Thyroid gland (tissue), 4 donors: ENCODE measurements at places on chromosomes 11 and 22. TPM values are rescaled to one million over a fixed set of nuclear protein-coding genes. Genes with fewer than 3 reads are reported as not detected.

OMP gene
- not detected for total RNA-seq

- no peak for DNase-seq
Measured at GRCh38 chr11:81673001-81673400, 1060.7 kb downstream of the FAM181B start.

GRCh38 chr11:72209101-72209500, 7.5 kb upstream of the FOLR2 start:
- no peak for DNase-seq

HEPN1 gene
- not detected for total RNA-seq

DNA sequence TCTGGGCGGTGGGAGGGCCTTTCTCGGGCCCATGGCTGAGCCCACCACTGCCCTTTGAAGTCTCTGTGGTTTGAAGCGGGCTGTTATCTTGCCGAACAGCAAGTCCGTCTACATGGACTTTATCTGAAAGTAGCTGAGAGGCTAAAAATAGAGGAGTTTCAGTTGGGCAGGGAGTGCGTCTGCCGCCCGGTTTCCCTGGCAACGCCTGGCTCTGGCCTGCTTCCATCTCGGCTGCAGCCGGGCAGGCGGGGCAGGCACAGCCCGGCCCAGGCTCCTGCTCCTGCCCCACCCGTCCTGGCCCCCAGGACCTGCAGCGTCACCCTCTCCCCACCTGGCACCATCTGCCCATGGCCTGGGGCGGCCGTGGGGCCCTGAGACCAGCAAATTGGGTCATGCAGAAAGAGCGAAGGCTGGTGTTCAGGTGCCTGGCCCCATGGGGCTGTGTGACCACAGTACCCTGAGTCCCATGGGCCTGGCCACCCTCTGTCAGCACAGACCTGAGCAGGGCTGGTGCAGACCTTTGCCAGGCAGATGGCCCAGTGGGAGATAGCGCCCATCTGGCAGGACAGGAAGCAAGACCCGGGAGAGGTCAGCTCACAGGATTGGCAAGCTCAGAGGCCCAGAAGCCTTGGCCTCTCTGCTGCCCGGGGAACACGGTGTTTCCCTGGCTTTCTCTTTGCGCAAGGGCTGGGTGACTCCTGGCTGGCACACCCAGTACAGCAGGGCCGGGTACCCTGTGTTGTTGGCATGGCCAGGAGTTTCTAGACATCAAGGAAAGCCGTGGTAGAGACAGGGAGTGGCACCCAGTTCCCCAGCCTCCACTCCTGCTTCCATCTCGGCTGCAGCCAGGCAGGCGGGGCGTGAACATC, 79.1 kb upstream of the KCNQ1OT1 start:
- DNase-seq = peak; percentile 89

RRAS2 gene
- 81.4 TPM for total RNA-seq

DNA sequence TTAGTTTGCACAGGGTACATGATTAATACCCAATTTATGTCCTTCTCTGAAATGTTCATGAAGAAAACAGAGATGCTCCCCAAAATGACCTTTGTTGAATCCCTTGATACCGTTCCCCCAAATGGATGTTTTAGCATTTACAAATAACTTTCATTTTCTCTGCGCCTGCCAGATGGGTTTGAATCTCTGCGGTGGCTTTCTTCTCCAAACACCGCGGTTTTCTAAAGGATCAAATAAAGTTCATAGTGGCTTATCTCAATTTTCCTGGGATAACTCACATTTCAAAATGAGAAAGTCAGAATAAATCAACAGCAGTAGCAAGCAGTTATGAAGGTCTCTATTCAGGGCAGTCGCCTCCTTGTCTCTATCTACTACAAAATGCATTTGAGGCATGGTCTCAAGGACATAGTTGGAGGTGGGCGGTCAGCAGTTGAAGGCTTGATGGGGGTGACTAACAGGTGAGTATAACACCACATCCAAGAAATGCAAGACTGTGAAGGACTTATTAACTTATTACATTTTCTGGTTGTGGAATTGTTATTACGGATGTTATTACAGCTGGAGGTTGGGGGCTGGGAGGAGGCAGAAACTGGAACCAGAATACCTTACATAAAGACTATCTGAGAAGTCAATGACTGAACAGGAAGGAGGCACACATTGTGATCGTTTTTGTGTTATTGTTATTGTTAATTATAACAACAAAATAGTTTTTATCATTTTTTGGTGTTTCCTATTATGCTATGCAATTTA, 1513.3 kb downstream of the FAM181B start:
- no peak for DNase-seq

DNA sequence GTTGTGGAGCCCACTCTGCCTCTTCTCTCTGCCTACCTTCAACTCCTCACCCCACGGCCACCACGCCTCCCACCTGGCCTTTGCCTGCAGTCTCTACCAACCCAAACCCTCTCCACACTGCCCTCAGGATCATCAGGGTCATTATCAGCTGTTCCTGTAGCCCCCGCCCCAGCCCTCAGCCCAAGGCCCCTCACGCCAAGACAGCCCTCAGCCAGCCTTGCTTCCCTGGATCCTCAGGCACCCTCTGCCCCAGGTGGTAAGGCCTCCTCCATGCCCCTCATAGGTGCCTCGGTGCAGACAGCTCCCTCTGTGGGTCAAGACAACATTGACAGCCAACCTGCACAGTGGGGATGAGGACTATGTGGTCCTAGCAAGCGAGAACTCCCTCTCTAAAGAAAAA, 1.7 kb downstream of the SBF1 start:
- no peak for DNase-seq

DNA sequence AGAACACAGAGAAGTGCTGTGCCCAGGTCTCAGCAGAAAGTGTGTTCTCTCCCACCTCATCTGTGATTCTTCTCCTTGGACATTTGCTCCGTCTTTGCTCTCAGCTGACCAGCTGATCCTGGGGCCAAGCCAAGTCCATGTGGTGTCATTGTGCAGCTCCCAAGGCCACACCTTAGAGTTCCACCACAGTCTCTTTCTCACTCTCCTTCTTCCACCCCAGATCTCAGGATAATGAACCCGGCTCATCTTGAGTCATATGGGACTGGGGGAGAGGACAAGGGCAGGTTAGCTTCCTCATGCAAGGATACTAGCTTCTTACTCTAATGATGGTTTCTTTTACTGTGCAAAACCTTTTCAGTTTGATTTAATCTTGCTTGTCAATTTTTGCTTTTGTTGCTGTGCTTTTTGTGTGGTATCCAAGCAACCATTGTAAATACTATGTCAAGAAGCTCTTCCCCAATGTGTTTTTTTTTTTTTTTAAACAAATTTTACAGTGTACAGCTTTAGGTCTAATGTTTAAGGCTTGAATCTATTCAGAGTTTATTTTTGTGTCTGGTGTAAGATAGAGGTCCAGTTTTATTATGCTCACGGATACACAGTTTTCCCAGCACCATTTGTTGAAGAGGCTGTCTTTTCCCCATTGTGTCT, 75.0 kb upstream of the OR4B1 start:
- DNase-seq = peak; percentile 44

DNA sequence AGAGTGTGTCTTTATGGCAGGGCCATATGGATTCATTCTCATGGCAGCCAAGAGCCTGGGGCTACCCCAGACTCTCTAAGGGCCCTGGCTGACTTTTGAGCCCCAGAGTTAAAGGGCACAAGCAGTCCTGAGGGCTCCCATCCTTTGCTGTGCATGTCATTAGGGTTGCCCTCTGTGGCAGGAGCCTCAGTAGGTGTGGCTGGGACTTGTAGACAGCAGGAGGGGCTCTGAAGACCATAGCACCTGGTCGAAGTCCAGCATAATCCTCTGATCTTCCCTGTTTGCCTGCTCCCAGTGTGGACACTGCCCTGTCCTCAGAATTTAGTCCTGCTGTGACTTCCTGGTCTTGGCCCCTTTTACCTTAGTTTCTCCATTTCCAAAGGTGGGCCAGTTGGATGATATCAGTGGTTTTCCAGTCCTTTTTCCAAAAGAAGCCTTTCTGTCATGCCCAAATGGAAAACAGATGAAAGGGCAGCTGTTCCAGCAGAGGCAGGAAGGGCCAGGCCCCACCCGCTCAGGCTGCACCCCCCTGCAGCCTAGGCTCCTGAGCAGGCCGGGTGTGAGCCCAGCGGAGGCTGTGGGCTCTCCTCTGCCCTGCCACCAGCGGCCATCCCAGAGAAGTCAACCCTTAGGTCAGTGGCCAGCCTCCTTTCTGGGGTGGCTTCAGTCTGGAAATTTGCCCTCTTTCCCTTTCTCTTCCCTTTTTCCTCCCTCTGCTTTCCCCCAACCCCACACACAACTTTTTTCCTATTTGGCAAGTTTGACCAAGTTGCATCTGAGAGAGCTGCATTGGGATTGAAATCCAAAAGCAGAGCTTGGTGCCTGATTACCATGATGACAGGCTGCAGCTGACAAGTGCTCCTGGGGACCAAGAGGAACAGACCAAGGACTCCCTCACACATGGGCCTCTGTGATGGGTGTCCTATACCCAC, 32.8 kb upstream of the SUSD2 start:
- DNase-seq = no peak

DNA sequence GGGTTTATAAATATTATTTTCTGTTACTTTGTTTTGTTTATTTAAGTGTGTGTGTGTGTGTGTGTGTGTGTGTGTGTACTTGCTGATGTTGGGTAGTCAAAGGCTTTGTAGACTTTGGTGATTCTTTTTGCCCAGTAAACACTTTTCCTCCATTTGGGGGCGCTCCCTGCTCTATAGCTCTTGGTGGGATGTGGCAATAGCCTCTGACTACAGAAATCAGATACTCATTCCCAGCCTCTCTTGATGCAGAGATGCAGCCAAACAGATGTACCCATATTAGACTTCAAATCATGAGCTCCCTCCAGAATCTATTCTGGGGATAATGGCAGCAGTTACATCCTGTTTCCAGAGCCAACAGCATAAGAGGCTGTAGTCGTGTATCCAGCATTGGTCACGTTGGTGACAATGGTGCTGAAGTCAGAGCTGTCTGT, 33.4 kb upstream of the APOL5 start:
- DNase-seq = no peak

BBOX1 gene
- total RNA-seq = 13.3 TPM

GRCh38 chr22:17920145-17920605, 104.2 kb downstream of the MICAL3 start:
- peak; percentile 78 for DNase-seq

- no peak for DNase-seq
Measured at GRCh38 chr11:19441752-19442553, 201.2 kb upstream of the E2F8 start.

- no peak for DNase-seq
Measured at GRCh38 chr11:100980156-100980555, 149.5 kb downstream of the PGR start.

SLC7A4 gene
- 0.54 TPM for total RNA-seq

JHY gene
- total RNA-seq = 7.7 TPM

DNA sequence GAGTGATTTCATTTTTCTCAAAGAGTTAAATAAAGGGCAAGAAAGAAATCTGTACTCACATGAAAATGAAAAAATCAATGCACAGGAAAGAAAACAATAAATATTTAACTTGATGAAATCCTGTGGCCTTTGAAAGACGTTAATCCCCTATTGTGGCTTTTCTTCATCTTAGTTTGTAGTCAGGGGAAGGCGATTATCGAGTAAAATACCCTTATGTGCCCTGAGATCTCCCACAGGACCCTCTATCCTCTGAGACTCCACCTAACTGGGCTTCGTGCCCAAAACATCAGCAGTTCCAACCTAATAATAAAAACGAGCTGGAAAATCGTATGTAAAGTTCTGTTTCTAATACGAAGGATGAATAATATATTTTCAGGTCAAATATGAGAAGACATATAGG, 208.2 kb upstream of the ZC3H12C start:
- DNase-seq = no peak

GRCh38 chr11:16526947-16527346, 170.6 kb upstream of the SOX6 start:
- no peak for DNase-seq

DNA sequence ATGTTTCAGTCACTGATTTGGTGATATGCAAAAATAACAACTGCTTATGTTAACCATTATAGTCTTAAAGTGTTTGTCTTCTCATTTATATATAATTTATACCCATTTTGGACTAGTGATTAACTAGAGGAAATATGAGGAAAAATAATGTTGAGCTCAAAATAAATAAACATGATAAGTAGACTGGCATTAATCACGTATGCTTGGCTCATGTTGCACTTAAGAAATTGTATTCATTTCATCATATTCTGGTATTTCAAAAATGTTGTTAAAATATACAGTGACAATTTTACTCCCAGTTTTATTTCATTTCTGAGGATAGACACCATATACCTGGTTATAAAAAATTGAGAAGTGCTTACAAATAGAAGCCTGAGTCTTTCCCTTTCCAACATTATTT, 3.8 kb upstream of the OR10D3 start:
- DNase-seq = no peak

GRCh38 chr11:102577182-102577581, 46.6 kb upstream of the MMP7 start:
- no peak for DNase-seq

DNA sequence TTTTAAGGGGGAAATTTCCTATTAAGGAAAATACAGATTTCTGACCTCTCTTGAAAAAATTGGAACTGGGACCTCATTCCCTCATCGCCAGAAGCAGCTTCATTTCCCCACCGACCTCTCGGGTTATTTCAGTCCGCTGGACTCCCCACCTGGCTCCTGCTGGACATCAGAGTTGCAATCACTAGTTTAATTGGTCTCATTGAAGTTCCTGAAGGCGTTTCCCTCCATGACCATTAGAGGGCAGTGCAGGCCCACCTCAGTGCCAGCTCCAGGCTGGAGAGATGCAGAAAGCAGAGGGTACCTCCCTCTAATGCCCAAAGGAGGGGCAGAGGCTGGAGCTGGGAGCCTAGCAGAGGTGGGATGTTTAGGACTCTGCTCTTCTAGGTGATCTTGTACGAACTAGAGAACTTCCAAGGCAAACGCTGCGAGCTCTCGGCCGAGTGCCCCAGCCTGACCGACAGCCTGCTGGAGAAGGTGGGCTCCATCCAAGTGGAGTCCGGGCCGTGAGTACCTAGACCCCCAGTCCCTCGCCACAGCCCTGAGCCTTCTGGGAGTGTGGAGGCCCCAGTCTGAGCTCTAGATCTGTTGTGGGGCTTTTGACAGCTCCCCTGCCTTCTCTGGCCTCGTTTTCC, 2.7 kb downstream of the CRYBB3 start:
- peak; percentile 71 for DNase-seq

GRCh38 chr11:13334034-13334786, 56.6 kb downstream of the BMAL1 start:
- no peak for DNase-seq

KCNJ1 gene
- not detected for total RNA-seq

RIMBP3C gene
- 0.59 TPM for total RNA-seq

- DNase-seq = no peak
Measured at GRCh38 chr11:85316967-85317366, 310.2 kb downstream of the DLG2 start.

MRGPRE gene
- 0.39 TPM for total RNA-seq

DNA sequence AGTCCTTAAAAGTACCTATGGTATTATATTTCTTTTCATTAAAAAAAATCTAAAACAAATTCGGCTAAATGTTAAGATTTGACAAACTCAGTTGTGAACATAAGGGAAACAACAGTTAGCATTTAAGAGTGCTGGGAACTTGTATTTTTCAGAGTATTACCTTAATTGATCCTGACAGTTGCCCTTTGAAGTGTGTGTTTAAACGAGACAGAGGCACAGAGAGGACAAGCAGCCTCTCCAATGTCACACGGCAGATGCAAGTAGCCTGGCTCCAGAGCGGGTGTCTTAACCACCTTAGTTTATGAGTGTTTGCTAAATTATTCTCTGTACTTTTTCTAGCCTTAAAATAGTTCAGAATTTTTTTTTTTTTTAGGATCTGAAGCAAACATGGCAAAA, 80.9 kb downstream of the TIMP3 start:
- no peak for DNase-seq

GRCh38 chr11:124834526-124835180, 30.6 kb upstream of the ROBO3 start:
- no peak for DNase-seq

MRPL48 gene
- 38.5 TPM for total RNA-seq

GRCh38 chr11:11981840-11982239, 26.6 kb downstream of the DKK3 start:
- no peak for DNase-seq
